ENCODE measurements at places on chromosomes 6 and 20.

- DNase-seq: no peak
Observed at GRCh38 chr6:42727627-42728026, 5.2 kb upstream of the PRPH2 start.

- DNase-seq: no peak
Observed at GRCh38 chr6:105804000-105804399, 282.1 kb upstream of the PRDM1 start.

GRCh38 chr6:27811451-27811772 lies 100.8 kb downstream of the OR2B2 start:
- DNase-seq: no peak

GRCh38 chr6:119116712-119117281 lies 38.3 kb upstream of the FAM184A start:
- no peak for DNase-seq

DNA sequence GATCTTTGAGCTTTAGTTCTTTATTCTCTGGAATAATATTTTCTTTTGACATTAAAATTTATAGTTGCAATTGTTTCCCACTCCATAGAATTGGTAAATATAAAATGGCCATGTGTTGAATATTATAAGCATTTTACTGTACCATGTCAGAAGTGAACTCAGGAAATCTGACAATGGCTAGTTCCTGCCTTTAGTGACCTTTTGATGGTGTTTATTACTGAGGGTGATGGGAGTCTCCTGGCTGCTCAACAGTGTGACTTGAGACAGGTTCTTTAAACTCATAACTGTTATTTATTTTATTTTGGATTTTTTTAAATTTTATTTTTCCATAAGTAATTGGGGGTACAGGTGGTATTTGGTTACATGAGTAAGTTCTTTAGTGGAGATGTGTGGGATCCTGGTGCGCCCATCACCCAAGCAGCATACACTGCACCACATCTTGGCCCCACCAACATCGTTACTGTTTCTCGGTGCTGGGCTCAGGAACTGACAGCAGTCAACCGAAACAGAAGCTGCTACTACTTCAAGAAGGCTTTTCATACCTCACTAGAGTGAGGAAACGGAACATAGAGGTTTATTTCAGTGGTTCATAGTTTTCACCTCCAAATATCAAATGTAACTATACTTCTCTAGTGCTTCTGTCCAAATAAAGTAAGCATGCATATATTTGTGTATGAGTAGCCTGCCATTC lies 90.4 kb downstream of the PLEKHG1 start:
- DNase-seq: no peak

DNA sequence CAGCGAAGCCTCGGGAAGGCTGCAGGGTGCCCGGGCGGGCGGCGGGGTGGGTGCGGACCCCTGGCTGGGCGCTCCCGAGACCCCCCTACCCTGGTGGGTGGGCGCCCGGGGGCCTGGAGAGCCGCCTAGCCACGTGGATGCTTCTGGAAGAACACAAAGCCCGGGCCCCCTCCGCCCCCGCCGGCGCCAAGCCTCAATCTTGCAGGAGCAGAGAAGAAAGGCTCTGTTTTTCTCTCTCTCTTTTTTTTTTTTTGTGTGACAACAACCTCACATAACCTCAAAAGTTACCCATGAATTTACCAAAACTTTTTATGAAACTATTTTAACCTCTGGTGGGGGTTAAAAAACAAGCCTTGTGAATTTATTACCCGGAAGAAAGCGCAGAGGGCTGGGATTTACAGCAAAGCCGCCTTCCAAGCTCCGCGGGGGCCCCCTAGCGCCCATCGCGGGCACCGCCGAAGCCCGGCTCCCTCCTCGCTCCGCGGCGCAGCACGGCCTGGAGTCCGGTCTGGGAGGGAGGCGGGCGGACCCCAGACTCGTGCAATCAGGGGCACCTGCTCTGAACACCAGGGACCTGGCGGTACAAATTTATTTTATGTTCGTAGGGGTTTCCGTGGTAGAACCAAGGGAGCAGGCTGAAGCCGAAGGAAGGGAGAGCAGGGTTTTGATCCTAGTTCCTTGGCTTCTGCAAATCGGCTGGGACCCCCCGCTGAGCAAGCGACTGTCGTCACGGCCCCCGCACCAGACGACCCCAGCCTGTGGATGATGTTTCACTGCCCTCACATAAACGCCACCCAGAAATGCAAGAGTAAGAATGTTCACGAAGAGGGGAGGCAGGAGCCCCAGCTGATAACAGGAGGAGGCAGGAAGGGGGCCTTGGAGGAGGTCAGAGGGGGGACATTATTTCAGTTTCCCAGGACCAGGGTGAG lies 58.9 kb downstream of the ZNF831 start:
- peak; percentile 72 for DNase-seq

DNA sequence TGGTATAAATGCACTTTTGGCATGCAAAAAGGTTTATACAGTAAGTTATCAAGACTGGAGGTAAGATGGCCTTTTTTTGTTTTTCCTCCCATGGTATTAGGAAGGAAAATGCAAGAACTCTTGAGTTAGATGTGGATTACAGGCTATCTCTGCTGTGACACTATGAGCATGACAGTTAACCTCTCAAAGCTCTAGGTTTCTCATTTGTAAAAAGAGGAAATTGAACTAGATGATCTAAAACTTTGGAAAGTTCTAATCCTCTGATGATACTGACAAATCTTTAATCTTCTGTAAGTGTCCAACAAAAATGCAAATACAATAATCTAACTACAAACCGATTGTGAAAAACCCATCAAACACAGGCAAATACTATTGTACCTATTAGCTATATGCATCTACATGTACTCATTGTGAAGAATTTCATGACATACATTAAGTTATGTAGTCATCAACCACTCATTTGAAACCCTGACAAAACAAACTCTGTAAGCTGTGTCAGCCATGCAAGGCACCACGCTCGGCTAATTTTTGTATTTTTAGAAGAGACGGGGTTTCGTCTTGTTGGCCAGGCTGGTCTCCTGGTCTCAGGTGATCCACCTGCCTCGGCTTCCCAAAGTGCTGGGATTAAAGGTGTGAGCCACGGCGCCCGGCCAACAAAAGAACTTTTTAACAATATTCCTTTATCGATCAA lies 4.2 kb downstream of the CDK19 start:
- DNase-seq: no peak

GRCh38 chr6:99501762-99502161 lies 13.5 kb downstream of the USP45 start:
- DNase-seq: no peak

- DNase-seq: no peak
Observed at GRCh38 chr20:10634683-10635411, 39.0 kb downstream of the JAG1 start.

DNA sequence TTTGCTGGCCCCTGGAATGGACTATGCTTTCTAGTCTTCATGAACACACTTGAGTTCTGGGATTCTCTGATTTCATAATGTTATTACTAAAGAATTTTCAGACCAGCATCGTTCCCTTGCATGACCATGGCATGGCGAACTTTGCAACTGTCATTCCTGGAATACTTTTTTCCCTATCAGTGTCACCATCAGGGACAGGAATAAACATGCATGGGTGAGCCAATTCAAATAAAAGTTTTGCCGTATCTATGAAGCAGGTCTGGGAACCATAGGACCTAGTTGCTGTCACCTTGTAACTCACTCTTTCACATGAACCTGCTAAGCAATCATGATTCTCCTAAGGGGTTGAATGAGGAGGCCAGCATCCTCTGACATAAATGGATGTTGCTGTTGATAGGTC lies 68.2 kb upstream of the AGPAT4 start:
- no peak for DNase-seq

- no peak for DNase-seq
Observed at GRCh38 chr6:97240222-97240621, 42.8 kb downstream of the MMS22L start.

DNA sequence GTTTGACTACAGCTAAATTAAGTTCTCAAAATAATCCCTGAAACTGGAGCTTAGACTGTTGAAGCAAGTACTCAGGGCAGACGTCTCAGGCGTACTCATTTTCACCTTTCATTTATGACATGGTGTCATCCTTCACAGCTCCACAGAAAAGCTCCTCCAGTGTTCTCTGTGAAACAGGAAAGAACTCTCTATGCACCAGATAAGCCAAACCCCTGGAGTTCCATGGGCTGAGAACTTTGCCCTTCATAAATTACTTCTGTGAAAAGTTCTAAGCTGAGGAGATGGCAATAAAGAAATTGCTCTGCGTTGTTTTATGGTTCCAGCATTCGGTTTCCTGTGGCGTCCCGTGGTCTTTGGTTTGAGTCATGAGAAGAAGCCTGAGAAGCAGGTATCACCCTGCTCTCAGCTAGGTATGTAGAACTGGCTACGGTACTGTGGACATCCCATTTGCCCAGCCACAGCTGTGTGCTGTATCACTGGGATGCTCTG lies 20.2 kb upstream of the RREB1 start:
- no peak for DNase-seq

DNA sequence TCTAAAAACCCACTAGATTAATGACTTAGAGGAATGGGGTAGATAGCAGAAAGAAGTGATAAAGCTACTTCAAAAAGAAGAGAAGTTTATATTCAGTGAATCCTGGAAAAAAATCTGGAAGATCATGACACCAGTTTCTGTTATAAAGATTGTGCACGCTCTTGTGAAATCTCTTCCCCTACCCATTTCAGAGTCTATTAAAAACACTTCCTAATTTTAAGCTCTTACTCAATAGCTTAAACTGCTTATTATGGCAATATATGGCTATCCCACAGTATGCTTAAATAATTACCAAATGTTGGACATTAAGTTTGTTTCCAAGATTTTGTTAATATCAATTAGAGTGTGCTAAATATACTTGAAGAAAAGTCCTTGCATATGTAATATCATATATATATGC lies 585.3 kb upstream of the MAN1A1 start:
- peak; percentile 70 for DNase-seq

DNA sequence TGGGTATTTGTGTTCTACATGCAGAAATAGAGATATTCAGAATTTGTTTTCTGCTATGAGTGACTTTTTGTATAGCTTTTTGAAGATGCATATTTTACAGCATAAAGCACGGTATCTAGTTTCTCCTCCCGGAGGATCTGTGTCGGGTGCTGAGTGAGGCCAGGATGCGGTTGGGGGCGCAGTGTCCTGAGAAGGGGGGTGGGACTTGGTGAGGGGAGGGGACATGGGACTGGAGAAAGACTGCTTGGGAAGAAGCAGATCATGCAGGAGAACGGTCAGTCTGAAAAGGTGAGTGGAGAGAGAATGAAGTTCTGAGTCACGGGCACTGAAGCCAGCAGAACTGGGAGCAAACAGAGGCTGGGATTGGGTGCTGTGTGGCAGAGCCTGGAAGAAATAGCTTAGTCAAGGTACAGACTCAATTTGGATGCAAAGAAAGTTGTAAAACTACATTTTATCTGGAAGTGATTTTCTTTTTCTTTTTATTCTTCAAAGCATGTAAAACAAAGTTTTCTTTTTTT lies 44.0 kb downstream of the STX11 start:
- DNase-seq: no peak

- no peak for DNase-seq
Observed at GRCh38 chr6:80586242-80586641, 479.8 kb downstream of the BCKDHB start.

DNA sequence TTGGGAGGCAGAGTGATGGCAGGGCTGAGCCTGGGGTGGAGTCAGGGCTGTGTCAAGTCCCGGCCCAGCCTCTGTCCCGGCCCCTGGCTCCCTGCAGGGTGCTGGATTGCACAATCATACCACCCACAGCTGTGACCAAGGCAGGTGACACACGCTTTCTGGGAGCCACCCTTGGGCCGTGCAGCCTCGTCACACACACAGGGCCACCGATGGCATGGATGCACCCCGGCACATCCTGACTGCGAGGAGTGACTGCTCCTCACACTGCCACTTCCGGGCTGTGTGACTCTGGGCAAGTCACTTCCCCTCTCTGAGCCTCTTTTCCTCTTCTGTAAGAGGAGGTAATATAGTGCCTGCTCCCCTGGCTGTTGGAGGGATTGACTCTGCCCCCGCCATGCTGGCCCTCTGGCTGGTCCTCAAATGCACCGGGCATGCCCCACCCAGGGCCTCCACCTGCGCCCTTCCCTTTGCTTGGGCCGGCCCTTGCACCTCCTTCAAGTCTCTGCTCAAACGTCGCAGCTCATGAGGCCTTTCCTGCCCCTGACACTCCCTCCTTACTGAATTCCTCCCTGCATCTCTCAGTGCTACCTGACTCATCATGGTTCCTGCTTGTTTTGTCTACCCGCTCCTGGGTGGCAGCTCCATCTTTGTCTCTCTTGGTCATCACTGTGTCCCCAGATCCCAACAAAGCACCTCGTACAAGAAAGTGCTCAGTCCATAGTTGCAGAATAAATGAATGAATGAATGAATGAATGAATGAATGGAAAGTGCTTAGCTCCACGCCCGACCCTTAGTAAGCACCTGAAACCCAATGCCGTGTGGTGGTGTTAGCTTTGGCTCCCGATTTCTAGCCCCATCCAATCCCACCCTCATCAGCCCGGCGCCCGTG lies 93.5 kb downstream of the CEBPB start:
- peak; percentile 96 for DNase-seq

GRCh38 chr6:28553986-28554881 lies 28.6 kb downstream of the GPX5 start:
- DNase-seq: no peak

- DNase-seq: peak; percentile 43
Observed at GRCh38 chr6:20589266-20589665, 55.0 kb downstream of the CDKAL1 start.

- DNase-seq: no peak
Observed at GRCh38 chr6:155495011-155495768, 39.6 kb upstream of the NOX3 start.

- DNase-seq: no peak
Observed at GRCh38 chr6:149220882-149221773, 96.4 kb upstream of the TAB2 start.

- DNase-seq: no peak
Observed at GRCh38 chr6:121884091-121884490, 448.6 kb downstream of the GJA1 start.

DNA sequence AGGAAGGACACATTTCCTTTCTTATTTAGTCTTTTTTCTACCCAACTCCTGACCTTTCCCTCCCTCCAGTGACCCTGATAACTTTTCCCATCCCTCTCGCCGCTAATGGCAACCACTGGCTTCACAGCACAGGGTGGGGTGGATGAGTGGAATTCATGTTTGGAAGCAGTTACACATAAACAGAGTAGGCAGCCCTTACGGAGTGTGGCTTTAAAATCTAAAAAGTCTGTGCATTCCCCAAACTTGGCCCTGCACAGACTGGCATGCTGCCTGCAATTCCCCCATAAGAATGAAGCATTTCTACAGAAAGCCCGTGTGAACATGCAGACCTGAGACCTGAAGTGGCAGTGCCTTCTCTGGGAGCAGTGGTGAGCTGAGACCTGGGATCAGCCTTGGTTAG lies 275.9 kb upstream of the PRND start:
- DNase-seq: no peak

Measured in inflammatory macrophage (primary cell).